ENCODE measurements at places on chromosomes 11 and 22. TPM values are rescaled to one million over a fixed set of nuclear protein-coding genes. Genes with fewer than 3 reads are reported as not detected.

C11orf16 gene
- total RNA-seq, result not detected

MRGPRF gene
- 43.1 TPM for total RNA-seq

MS4A12 gene
- not detected for total RNA-seq

MALAT1 gene
- total RNA-seq, result 585 TPM

HORMAD2 gene
- total RNA-seq, result not detected

ANO1 gene
- total RNA-seq, result not detected

CD248 gene
- 41.8 TPM for total RNA-seq

MAP6 gene
- 0.34 TPM for total RNA-seq

P2RY2 gene
- 0.17 TPM for total RNA-seq

OR6T1 gene
- total RNA-seq, result not detected

CFAP300 gene
- 3.3 TPM for total RNA-seq

OR52I2 gene
- not detected for total RNA-seq

TRIM66 gene
- 1.7 TPM for total RNA-seq

CDC45 gene
- total RNA-seq, result 47.9 TPM

CASTOR1 gene
- 12.6 TPM for total RNA-seq

OR5L2 gene
- total RNA-seq, result not detected

EFCAB6 gene
- total RNA-seq, result 0.50 TPM

B3GAT3 gene
- 41.5 TPM for total RNA-seq

SLC22A6 gene
- not detected for total RNA-seq

WEE1 gene
- total RNA-seq, result 23.6 TPM

MMP10 gene
- not detected for total RNA-seq

NLRP10 gene
- total RNA-seq, result 7.6 TPM

MYRF gene
- total RNA-seq, result 3.5 TPM

KCNJ11 gene
- under 0.01 TPM for total RNA-seq

CABP4 gene
- not detected for total RNA-seq

SLC22A8 gene
- total RNA-seq, result not detected

C11orf86 gene
- not detected for total RNA-seq

KRTAP5-10 gene
- total RNA-seq, result not detected

MAPK11 gene
- total RNA-seq, result 5.5 TPM

DYNC2H1 gene
- 11.1 TPM for total RNA-seq

SMC1B gene
- not detected for total RNA-seq

DEPDC7 gene
- 4.0 TPM for total RNA-seq

POU2AF2 gene
- not detected for total RNA-seq

BLID gene
- 1.5 TPM for total RNA-seq

BMAL1 gene
- 9.4 TPM for total RNA-seq

SEPTIN3 gene
- under 0.01 TPM for total RNA-seq

SYTL2 gene
- 49.4 TPM for total RNA-seq

CHRM4 gene
- total RNA-seq, result under 0.01 TPM

PITPNB gene
- total RNA-seq, result 16.1 TPM

SYT13 gene
- not detected for total RNA-seq

C11orf42 gene
- not detected for total RNA-seq

All from bronchus fibroblast of lung (primary cell).